Muscle of back (tissue), 13 donors: ENCODE measurements at places on chromosomes 5 and 9.

DNA sequence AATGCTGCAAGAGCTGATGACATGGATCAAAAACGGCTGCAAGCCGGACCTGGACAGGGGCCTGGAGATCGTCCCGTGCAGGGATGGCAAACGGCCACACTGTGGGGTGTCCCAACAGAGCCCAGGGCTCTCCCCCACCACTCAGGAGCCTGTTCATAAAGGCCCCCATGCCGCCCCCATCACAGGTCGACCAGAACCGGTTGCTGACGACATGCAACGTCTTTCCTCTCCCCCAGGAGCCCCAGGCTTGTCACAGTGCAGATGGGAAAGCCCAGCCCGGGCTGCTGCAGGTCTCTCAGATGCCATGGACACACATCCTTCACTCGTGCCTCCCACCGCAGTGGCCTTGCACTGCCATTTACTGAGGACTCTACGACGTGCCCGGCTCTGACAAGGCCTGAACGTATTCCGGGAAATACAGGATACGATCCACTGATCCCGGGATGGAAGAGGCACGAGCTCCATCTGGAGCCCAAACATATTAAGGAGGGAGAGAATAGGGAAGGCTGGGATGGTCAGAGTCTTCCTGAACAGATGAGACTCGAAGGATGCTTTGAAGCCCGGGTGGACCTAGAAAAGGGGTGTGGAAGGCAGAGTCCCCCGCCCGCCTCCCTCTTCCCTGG, 76.5 kb upstream of the SARDH start:
- DNase-seq, result peak; percentile 34

DNA sequence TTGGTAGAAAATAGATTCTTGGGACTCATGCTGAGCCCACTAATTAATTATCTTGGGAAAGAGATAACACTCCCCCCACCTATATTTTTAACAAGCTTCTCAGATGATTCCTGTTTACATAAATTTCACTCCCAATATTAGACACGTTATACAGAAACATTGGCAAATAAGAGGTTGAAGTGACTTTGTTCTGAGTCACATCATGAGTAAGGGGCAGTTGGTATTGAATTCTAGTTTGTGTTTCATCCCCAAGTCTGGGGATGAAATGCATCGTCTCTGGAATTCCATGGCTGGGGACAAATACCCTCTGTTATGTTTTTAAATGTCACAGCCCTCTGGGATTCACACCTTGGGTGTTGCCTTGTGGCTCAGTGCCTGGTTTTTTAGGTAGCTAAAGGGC, 41.0 kb downstream of the BASP1 start:
- DNase-seq, result no peak

DNA sequence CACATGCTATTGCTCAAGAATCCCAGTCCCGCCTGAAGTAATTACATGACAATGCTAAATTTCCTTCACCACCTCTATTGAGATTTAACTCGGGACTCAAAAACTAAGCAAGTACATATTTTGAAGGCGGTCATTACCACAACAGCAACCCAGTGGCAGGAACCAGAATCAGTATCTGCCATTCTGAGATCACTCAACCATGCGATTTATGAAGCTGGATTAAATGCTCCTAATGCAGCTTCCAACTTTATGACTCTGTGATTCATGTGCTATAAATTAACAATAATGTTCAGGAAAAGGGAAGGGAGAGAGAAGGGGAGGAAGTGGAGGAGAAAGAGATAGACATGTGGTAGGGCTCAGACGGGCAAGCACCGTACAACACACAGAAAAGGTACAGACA, 194.7 kb downstream of the DNAH5 start:
- no peak for DNase-seq

DNA sequence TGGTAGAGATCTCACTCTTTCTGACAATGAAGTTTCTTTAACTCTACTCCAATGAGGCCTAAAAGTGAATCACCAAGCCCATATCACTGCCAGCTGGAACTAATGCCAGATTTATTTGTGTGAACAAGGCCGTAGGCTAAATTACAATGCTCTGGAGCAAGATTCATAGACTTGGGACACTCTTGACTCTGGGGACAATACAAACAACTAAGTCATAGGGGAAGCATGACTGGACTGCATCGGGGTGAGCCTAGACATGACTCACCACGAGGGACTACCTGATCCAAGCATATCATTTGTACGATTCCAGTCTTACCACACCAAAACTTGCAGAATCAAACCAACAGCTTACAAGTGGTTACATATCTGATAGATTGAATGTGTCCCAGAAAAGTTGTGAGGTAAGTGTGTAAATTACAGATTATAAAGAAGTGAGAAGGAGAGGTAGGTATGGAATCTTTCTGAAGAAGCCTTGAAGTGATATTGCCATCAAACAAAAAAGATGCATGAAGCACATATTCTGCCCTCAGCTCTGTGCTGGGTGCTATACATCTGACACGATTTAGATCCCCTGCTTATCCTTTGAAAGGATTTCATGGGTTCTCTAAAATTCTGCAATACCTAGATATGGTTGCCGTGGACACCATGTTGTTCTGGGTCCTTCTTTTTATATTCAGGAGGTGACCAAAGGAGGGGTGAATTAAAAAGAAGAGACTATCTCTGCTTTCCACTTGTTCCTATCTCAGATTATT, 199.3 kb upstream of the PDE4D start:
- DNase-seq, result no peak

DNA sequence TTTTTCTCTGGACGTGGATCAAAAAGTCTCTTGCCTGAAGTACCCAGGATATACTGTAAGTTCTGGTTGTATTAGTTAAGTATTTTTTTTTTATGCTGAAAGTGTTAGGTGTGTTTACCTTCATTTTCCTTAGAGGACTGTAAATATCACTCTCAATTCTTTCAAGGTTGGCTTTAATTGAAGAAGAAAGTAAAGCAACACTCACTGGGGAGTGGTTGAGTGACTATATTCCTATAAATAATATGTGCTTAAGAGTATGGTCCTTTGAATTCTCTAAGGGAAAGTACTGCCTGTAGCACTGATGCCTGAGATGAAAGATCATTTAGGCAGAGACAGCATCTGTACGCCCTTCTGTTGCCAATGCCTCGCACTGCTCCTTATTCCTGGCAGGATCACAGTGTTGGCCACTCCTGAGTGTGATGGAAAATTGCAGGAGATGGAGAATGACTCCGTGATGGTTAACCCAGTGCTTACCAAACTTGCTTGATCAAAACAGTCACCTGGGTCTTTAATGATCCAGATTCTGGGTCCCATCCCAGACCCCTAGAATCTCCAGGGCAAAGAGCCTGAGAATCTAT, 182.0 kb upstream of the MPDZ start:
- peak; percentile 56 for DNase-seq

DNA sequence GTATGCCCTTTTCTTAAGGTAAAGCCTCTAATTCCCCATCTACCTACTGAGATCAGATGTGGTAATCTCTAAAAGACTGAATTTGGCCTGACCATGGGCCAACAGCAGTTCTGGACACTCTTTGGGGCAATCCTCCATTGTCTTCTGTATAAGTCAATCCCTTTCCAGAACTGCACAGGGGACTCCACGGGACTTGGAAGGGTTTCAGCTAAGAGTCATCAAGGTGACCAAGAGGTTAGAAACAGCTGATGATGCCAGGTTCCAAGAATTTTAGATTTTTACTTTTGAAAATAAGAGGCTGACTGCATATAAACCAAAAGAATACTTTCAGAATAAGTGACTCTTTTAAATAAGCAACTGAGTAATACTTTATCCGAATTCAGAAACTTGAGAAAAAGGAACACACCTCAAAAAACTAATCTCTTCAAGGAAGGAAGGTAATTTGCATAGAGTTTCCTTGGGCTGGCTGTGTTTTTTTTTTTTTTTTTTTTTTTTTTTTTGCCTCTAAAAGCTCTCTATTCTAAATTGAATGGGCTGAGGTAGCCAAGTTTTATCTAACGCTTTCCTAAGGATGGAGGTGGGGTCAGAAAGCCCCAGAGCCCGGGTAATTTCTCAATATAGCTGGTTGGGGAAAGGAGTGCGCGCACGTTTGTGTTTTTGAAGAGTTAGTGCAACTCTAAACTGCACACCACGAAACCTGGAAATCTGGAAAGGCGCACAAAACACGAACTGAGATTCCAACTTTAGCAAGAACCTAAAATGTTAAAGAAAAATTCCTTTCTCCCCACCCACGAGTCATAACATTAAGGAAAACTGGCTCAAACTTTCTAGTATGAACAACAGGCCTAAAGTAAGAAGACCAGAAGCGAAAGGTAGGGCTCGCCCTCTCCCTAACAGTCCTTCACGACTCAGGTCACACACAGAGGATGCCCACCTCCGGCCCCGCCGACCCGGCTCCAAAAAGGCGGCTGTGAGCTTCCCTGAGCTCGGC, 1.3 kb downstream of the VCP start:
- DNase-seq, result no peak

GRCh38 chr5:94245608-94246007, 372.8 kb downstream of the KIAA0825 start:
- no peak for DNase-seq

- DNase-seq, result no peak
Observed at GRCh38 chr9:93128011-93128714, 5.9 kb downstream of the NINJ1 start.

DNA sequence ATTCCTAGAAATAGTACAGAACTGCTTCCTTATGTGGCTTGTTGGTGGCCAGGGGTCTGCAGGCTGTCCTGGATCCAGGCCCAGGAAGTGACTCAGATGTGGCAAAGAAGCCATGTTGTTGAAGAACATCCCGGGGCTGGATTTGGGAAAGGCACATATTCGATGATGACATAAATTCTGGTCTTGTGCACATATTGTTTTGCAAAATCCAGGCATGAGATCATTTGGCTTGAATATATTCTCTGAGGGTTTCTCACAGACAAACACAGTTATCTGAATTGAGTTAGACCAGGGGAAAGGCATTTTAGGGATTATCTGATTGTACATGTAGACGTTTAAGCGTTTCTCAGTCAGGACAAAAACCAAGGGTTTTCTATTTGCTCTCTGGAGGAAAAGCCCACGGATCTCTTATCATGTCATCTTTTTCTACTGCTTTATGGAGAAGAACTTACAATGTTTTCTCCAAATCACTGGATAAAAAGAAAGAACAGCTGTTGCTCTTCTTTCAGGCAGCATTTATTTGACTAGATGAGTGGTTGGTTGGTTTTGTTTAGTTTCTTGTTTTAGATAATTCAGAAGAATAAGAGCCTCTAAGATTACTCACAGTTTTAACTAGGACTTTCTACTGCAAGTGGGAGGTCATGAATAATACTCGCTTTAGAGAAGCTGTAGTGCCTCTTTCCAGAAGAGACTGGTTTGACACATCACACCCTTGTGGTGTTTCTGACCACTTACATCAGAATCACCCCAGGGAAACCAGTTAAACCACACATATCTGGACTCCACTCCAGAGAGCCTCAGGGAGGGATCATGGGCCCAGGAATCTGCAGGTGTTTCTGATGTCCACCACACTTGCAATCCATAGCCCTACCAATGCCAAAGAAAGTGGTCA, 29.5 kb upstream of the LHFPL2 start:
- DNase-seq, result peak; percentile 92

DNA sequence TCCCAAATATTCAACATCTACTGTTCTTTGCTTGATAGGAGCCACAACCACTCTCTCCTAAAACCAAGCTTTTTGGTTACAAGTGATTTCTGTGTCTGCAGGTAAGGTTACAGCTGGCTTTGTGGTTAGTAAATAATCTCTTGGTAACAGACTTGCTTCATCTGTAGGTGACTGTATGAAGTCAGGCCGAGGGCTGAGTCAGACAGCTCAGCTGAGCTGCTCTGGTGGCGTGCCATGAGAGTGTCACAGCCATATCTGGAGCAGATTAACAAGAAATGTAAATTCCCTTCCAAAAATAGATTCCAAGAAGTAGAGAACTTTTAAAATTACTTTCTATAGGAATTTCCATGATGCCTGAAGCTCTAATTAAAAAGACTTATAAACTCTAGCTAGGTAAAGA, 23.7 kb upstream of the TAS2R1 start:
- peak; percentile 86 for DNase-seq

- peak; percentile 73 for DNase-seq
Observed at GRCh38 chr5:102922799-102923477, 167.8 kb downstream of the PAM start.

GRCh38 chr9:80125731-80126264, 554.0 kb downstream of the TLE4 start:
- DNase-seq, result no peak

- peak; percentile 48 for DNase-seq
Observed at GRCh38 chr9:1429297-1429696, 379.1 kb downstream of the DMRT2 start.

GRCh38 chr9:137110911-137111787, 3.4 kb downstream of the DPP7 start:
- DNase-seq, result no peak

GRCh38 chr5:39160576-39161213, 58.7 kb downstream of the FYB1 start:
- DNase-seq, result no peak

GRCh38 chr5:40683305-40683704, 3.6 kb downstream of the PTGER4 start:
- no peak for DNase-seq

GRCh38 chr5:137037848-137038247, 461.3 kb downstream of the SPOCK1 start:
- DNase-seq, result no peak

DNA sequence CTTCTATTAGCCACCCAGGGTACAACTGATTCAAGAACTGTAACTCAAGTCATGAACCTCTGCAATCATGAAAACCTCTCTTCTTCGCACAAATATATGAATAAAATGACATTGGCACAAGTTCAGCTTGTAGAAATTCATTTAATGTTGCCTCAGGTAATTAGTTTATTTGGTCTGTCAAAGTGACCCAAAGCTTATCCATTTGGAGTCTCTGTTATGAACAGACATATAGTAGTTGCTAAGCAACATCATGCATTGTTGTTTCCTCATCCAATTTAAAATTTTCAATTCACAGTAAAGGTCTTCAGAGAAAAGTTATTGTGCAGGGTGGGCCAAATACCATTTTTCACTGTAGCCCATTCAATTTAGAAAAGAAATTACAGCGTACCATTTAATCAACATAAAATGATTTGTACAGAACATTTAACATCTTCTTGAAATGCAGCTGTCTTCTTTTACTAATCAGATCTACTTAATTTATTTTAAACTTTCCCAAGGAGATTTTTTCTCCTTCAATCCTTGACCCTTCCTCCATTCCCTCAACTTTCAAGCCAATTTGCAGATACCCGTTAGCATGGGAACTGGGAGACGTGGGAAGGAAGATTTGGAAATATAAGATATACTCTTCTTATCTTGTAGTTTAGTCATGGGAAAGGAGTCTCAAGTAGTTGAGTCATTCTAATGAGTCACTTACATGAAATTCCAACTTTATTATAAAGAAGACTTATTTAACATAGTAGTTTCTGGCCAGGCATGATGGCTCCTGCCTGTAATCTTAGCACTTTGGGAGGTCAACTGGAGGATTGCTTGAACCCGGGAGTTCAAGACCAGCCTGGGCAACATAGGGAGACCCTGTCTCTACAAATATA, 231.3 kb downstream of the ATPSCKMT start:
- DNase-seq, result peak; percentile 34

DNA sequence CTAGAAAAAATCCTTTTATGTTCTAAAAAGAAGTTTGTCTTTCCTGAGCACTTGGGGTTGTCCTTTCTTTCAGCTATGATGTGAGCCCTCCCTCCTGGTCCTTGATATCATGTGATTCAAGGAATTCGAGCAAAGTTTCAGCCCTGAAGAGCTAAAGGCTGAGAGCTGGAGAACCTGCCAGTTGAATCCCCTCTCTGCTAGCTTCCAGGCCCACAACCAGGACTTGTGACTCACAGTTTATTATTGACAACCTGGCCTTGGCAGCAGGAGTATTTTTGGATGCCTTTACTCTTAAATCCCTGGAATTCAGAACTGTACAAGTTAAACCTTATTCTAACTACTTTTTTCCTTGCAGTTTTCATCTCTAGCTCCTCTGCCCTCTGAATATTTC, 182.8 kb downstream of the SPOCK1 start:
- no peak for DNase-seq

- peak; percentile 45 for DNase-seq
Observed at GRCh38 chr5:128241051-128241695, 157.6 kb downstream of the SLC12A2 start.
